Dermis microvascular lymphatic vessel endothelial cell (primary cell): ENCODE measurements at places on chromosomes 6 and 20.

DNA sequence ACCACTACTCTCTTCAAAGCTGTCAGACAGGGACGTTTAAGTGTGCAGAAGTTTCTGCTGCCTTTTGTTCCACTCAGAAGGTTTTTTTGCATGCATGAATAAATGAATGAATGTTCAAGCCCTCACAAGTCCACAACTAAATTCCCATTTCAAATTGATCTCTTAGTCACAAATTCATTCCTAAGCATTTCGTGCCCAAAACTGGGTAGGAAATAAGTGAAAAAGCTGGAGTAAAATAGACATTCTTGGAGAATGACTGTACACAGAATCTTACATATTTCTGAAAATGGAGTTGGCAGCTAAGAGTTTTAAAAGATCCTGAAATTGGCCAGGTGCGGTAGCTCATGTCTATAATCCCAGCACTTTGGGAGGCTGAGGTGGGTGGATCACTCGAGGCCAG lies 117.6 kb downstream of the PERP start:
- no peak for DNase-seq

DNA sequence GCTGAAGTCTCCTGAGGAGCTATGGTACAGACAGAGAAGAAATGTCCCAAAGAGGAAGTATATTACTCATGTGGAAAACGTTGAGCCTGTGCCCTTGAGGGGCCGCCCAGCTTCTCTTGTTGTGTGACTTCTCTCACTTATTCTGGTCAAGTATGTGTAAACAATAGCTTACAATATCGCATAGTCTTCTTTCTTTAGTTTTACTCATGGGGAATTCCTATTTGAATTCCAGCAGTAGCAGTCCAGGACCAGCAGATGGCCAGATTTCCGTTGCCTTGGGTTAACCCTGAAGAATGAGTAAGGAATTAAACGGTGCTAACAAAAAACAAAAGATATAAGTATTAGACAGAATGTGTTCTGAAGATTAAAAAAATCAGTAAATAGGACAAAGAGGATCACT lies 522.0 kb upstream of the GJE1 start:
- peak; percentile 3 for DNase-seq

- DNase-seq, result no peak
Observed at GRCh38 chr6:128822271-128822670, 60.7 kb upstream of the LAMA2 start.

GRCh38 chr6:116102873-116103272 lies 2.2 kb downstream of the NT5DC1 start:
- no peak for DNase-seq

- DNase-seq, result no peak
Observed at GRCh38 chr6:52664991-52665686, 5.8 kb upstream of the TMEM14A start.

DNA sequence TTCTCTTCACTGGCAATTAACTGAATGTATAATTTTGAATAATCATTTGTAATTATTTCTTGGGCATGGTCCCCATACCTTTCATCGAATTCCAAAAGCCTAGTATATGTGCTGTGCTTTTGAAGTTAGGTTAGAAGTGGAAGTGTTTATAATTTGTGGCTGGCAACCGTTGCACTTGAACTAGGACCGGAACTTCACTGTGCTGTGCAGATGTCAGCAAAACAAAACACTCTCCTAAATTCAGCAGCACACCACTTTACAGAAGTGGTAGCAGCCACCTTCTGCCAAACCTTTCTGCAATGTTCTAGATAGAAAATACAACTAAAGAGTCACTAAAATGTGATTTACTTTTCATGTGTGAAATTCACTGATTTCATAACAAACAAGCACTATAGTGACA lies 111.9 kb downstream of the FAM83B start:
- no peak for DNase-seq

DNA sequence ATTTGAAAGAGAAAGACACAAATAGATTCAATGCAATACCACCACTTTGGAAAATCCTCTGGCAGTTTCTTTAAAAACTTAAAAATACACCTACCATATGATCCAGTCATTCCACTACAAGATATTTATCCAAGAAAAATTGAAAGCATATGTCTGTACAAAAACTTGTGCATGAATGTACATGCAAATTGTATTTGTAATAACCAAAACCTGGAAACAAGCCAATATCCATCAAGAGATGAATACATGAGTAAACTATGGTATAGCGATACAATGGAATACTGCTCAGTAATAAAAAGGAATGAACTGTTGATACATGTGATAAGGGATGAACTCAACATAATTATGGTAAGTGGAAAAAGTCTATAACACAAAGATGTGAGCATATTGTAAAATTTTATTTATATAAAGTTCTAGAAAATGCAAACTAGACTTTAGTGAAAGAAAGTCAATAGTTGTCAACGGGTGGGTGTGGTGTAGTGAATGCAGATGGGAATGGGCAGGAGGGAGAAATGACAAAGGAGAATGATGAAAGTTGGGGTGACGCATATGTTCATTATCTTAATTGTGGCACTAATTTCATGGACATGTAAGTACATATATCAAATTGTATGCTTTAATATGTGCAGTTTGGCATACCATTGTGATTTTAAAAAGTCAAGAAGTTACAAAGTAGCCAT lies 347.5 kb downstream of the SAMD5 start:
- DNase-seq, result no peak

GRCh38 chr20:14918976-14919375 lies 581.6 kb upstream of the FLRT3 start:
- no peak for DNase-seq

- no peak for DNase-seq
Observed at GRCh38 chr6:120652506-120652905, 681.8 kb downstream of the TBC1D32 start.

- DNase-seq, result no peak
Observed at GRCh38 chr6:3164388-3164787, 7.0 kb upstream of the TUBB2A start.
